ENCODE measurements at places on chromosomes 12 and 14.
A peak's percentile ranks its signal among the peaks of the same experiment; 100 is the strongest.

DNA sequence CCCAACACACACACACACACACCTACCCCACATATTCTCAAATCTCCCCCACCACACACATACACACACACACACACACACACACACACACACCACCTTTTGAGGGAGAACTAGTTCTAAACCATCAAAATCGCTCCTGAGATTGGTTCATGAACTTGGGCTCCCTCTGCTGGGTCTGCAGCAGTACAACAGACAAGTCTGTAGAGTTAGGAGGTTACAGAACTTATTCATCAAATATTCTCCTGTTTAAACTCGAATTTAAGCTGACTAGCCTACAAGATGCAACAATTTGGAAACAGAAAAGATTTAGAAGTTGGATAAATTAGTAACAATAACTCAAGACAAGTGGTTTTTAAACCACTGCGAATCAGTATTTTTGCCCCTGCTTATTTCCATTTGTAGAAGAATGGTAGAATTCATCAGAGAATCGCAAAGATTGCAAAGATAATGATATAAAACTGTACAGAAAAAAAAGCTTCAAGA lies 136.4 kb upstream of the USP15 start:
- DNase-seq = peak; percentile 53

GRCh38 chr12:62252576-62252975 lies 7.6 kb upstream of the USP15 start:
- no peak for DNase-seq

GRCh38 chr12:126776026-126776655 lies 1490.8 kb upstream of the TMEM132C start:
- DNase-seq = no peak

DNA sequence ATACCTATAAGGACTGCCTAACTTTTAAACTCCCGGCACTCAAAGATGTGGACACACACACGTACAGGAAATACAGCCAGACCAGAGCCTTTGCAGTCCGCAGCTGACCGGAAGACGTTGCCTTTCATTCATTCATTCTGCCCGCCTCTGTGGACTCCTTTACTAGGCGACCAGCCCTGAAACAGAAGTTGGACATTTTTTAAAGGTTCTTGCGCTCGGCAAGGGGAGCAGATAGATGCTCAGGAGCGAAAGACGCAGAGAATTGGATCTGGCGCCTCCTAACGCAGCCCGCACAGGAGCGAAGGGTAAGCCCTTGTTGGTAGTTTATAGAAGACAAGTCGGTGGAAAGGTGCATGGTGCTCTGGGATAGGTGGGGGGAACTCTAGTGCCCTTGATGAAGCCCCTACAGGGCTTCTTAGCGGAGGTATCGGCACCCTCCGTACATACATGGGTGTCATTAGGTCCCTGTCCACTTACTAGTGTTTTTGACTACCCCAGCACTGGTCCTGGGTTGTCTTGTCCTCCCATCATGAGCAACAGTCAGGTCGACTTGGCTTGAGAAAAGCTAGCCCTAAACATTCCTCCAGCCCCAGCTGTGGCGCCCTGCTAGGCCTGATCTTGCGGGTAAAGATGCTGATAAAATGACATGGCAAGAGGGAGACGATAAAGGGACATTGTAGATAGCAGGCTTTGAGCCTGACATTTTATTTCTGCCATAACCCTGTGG lies at the start of gene KDM2B:
Gene KDM2B (minus strand): TSS at position 65 of the 727 bp plus-strand sequence. CDS start 112 bp downstream, outside the sequence.
- DNase-seq = peak; percentile 40

DNA sequence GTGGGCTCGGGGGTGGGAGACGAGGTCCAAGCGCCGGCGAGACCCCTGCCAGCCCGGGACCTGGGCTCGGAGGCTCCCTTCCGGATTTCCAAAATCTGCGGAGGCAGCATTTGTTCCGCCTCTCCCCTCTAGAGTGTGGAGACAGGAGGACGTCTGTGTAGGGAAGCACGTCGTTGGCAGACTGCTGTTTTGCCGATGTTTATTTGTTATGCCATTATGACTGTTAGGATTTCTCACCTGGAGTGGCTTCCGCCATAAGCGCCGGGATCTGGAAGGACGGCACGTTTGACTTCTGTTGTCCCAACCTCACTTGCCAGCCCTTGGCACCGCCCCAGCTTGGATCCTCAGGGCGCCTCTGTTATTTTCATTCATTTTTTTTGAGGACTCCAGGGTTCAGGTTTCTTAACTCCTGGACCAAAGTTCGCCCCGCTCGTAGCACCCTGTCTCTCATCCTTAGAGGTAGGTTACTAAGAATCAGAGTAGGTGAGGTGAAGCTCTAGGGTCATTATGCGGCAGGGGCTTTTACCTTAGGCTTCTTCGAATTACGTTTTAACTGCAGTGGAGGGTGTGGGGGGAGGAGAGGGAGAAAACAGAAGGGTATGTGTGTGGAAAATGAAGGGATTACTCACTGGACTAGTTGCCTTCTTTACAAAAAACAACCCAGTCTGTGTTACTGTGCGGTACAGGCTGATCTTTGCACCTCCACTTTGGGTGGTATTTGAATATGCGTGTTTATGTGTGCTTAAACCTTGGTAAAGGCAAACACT lies 547 bp upstream of the PYGL start:
- DNase-seq = peak; percentile 51

- no peak for DNase-seq
Measured at GRCh38 chr14:60221457-60221856, 27.6 kb upstream of the PPM1A start.

GRCh38 chr12:21234395-21234794 lies 100.3 kb downstream of the SLCO1A2 start:
- no peak for DNase-seq

GRCh38 chr12:120988234-120988633 lies 9.9 kb downstream of the HNF1A start:
- no peak for DNase-seq

- DNase-seq = no peak
Measured at GRCh38 chr12:131862994-131863710, 31.3 kb upstream of the ULK1 start.
